SW 1271 (cell line): ENCODE measurements at places on chromosomes 3 and 15.
A peak's percentile ranks its signal among the peaks of the same experiment; 100 is the strongest.

- DNase-seq = no peak
Measured at GRCh38 chr3:191220908-191221307, 21.9 kb downstream of the OSTN start.

GRCh38 chr3:127676456-127676855 lies 3.7 kb downstream of the ABTB1 start:
- no peak for DNase-seq

GRCh38 chr15:83064859-83065258 lies 2.2 kb downstream of the BTBD1 start:
- no peak for DNase-seq

DNA sequence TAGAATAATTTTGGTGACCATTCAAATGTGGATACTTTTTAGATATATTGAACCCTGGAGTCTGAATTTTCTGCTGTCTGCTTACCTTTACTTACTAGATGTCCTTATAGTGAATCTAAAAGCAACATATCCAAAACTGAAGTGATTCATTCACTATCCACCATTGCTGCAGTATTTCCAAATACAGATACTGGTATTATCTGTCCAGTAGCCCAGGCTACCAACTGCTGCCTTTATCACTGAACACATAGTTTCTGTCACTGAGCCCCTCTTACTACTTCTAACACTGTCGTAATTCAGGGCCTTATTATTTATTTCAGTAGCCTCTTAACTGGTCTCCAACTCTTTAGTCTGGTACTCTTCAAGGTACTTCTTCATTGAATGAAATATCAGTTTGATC lies 49.2 kb downstream of the SLMAP start:
- no peak for DNase-seq

DNA sequence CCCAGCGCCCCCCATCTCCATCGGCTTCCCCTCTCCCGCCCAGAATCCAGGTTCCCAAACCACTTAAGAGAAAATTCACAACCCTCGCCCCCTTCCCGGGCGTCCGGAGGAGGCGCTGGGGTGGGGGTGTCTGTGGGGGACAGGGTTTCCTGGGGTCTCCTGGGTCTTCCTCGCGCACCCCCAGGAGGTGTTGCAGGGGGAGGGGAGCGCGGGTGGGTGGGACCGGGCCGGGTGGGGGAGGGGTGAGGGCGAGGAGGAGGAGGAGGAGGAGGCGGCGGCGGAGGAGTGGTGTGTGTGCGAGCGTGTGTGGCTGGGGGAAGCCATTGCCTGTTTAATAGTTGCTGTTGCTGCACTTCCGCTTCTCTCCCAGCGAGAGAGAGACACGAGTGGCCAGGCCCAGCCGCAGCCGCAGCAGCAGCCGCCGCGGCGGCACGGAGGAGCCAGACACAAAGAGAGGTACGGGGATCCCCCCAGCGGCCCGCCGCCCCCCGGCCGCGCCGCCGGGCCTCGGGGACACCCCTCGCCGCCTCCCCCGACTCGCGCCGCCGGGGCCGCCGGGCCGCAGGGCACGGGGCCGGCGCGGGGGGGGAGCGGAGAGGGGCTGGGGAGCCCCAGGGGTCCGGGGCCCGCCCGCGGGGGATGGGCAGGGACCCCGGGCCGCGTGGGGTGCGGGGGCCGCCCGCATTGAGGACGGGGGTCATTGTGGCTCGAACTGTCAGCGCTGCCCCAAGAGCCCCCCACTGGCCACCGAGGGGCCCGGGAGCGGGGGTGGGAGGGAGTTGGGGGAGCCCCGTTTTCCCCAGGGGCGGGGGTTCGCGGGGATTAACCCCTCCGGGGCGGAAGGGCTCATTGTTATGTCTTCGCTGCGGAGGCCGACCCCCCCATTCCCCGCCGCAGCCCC lies at the start of gene UBE2E1:
Gene UBE2E1 (plus strand): TSS at position 323 of the 901 bp plus-strand sequence. CDS start 1,315 bp downstream, outside the sequence.
- no peak for DNase-seq

- DNase-seq = no peak
Measured at GRCh38 chr3:73605412-73605811, 19.3 kb downstream of the PDZRN3 start.

GRCh38 chr15:38482572-38482971 lies 28.6 kb downstream of the FAM98B start:
- DNase-seq = no peak

GRCh38 chr3:123759311-123759710 lies 124.8 kb downstream of the MYLK start:
- DNase-seq = no peak

DNA sequence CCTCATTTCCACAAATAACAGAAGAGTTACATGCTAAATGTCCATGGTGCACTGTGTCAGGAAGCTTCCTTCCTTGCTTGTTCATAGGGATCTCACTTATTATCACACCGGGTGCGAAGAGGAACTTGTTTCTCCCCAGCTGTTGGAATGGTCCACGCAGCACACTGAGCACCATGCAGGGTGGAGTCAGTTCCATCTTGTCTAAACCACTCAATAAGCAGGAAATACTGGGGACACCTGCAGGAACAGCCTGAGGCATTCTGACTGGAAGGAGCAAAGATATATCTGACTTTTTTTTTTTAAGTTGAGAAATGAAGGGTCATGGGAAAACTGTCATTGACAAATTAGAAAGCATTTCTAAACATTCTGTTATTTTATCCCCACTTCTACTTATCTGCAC lies 70.0 kb upstream of the WDR72 start:
- no peak for DNase-seq

DNA sequence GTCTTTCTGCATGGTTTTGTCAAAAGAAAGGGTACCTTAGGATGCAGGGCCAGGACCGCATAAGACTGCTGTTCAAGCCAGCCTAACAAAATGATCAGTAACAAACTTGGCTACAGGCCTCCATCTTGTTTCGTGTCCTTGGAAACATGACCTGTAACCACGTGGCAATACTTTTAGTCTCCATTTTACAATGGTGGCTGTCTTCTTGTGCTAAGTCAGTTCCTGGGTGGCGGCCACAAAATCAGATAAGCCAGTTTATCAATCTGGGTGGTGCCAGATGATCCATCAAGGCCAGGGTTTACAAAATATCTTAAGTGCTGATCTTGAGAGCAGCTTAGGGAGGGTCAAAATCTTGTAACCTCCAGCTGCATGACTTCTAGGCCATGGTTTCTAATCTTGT lies 57.1 kb upstream of the GK5 start:
- no peak for DNase-seq

DNA sequence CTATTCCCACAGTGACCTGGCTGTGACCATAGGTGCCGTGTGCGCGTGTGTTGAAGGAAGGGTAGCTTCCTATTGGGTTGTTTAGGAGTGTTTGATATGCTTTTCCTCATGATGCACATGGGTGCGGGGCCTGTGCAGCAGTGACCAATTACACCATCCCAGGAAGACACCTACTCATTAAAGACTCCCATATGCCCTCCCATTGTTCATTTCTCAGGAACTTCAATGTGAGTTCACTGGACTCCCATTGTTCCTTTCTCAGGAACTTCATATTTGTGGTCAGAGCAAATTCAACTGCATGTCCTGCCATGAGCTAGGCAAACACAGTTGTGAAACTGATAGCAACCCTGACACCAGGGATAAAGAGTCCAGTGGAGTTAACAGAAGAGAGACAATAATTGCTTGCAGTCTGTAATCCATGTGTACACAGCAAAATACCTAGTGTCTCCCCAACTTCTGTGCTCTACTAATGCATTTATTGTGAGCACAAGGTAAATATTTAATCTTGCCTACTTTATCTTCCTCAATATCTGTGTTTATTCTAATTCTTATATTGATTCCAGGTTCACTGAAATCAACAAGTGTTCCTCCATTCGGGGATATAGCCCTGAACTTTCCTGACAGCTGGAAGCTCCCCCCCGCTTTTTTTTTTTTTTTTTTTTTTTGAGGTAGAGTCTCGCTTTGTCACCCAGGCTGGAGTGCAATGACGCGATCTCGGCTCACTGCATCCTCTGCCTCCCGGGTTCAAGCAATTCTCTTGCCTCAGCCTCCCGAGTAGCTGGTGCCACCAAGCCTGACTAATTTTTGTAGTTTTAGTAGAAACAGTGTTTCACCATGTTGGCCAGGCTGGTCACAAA lies 57.5 kb upstream of the GCNT3 start:
- no peak for DNase-seq

DNA sequence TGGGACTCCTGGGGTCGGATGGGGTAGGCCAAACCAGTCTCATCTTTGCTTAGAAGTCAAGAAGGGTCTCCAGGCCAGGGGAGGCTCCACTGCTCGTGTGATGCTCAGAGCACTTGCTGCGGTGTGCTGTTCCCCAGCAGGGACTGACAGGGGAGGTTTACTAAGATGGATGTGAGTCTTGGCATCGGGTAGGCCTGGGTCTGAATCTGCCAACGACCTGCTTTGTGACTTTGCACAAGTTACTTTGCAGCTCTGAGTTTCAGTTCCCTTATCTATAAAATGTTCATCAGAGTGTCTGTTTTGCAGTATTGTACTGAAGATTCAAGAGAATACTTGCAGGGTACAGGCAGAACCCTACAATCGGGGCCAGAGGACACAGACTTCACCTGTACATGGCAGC lies 17.3 kb upstream of the CDCP1 start:
- no peak for DNase-seq

GRCh38 chr15:84987949-84988624 lies 6.4 kb downstream of the PDE8A start:
- no peak for DNase-seq

DNA sequence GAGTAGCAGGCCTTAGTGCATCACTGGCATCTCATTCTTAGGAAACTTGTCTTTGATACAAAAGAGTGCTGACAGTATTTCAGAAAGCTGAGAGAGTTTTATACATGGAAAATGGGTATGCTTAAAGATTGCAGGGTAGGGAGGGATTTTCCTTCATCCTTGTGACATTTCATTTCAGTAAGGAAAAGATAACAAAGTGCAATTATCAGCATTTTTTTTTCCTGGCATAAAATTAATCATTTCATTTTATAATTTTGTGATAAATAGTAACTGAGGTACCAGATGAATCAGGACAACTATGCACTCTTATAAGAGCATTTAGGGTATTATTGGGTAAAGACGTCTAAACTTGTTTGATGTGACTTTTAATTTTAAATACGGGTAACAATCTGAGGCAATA lies 10.3 kb downstream of the KBTBD8 start:
- DNase-seq = no peak

DNA sequence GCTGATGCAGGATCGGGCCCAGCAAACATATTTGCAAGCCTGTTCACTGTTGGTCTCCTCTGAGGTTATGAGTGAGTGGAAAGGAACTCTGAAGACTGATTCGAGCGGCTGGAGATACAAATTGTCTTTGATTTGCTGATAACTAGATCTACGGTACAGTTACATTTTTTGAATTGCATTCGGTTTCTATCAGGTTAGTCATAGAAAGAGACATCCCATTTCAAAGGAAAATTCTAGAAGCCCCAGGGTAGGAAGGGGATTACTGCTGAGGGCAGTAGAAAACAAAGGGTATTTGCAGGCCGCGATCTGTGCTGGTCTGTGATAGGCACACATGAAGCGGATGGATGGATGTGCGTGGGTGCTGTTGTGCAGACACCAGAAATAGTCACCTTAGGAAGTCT lies 228.4 kb downstream of the ITPR1 start:
- DNase-seq = no peak

DNA sequence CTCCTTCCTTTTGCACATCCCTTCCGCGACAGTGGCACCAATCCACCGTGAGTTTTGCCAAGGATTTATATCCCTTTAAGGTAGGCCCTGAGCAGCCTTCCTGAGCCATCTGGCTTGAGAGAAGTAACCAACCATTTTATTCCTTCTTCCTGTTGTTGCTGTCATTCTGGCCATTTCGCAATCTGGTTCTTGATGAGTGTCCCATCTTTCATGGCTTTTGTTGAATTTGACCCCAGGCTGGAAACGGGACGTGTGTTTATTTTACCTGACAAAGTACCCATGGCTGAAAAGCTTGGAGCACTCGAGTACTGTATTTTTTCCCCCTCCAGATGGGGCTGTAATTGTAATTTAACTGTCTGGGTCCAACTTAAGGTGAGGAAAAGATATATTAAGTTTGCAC lies 173.4 kb downstream of the WNT5A start:
- DNase-seq = no peak

GRCh38 chr3:121957674-121958415 lies 63.6 kb downstream of the SLC15A2 start:
- no peak for DNase-seq

DNA sequence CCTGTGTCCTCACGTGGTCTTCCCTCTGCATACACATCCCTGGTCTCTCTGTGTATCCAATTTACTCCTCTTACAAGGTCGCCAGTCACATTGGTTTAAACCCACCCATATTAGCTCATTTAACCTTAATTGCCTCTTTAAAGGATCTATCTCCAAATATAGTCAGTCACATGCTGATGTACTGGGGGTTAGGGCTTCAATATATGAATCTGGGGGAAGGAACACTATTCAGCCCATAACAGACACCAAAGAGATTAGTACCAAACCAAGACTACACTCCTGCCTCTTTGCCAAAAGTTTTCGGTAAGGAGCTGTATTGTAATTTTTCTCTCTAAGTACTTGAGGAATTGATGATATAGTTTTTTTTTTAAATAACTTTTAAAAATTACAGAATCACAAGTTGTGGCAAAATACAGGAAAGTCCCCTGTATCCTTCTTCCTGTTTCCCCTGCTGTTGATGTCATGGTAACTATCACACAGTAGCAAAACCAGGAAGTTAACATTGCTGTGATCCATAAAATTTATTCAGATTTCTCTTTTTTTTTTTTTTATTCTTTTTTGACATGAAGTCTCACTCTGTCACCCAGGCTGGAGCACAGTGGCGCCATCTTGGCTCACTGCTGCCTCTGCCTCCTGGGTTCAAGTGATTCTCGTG lies 67.8 kb downstream of the SLCO3A1 start:
- DNase-seq = no peak

DNA sequence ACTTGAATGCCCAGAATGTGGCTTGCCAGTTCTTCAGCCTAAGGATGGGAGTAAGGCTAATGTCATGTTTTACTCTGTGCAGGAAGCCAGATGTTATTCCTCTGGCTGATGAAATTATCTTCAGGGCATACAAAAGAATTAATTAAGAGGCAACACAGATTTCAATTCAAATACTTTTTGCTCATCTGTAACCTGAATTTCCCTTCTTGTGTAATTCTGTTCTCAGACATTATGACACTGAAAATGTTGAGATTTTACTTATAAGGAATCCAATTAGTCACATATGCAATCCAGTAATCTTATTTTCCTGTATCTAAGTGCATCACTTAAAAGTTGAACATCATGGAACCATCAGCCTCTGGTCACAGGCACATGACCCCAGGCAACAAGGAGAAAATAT lies 136.5 kb downstream of the CPNE4 start:
- no peak for DNase-seq

DNA sequence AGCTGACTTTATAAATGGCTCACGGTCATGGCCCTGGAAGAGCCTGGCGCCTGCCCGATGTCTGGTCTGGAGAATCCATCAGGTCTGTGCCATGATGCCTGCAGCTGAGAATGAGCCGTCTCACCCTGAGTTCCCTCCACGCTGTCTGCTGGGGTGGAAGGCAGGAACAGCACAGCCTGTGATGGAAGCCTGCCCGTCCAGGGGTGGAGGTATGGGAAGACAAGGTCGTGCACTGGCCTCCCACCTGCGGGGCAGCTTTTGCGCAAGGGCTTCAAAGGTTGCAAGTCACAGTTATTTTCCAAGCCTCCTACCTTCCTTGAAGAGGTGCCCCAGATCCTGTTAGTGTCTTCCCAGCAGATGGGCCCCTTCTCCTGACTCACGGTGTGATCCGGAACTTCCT lies 275.5 kb downstream of the FAM43A start:
- no peak for DNase-seq

GRCh38 chr3:108862865-108863798 lies 40.5 kb downstream of the TRAT1 start:
- DNase-seq = peak; percentile 8

GRCh38 chr15:42457445-42458442 lies 33.2 kb downstream of the ZNF106 start:
- DNase-seq = no peak
